ENCODE measurements at places on chromosomes 3 and 15.

DNA sequence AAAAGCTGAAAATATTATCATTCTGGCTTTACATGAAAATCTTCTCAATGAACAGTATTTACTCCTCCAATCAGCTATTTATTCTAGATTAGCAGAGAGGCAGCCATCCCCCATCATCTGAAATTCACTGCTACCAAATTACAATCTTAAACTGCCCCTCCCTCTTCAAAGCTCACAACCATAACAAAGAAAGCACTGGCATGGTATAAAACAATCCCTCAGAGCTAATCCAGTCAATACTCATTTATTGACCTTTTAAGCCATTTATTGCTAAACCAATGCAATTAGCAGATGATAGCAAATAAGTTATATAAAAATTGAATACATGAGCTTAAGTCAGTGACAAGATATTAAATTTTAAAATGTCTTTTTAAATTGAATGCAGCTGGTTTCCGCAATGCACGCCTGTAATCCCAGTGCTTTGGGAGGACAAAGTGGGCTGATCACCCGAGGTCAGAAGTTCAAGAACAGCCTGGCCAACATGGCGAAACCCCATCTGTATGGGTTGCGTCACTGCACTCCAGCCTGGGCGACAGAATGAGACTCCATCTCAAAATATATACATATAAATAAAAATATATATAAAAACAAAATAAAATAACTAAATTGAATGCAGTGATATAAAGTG is 12.1 kb downstream of the SLC4A7 start:
- DNase-seq = no peak

DNA sequence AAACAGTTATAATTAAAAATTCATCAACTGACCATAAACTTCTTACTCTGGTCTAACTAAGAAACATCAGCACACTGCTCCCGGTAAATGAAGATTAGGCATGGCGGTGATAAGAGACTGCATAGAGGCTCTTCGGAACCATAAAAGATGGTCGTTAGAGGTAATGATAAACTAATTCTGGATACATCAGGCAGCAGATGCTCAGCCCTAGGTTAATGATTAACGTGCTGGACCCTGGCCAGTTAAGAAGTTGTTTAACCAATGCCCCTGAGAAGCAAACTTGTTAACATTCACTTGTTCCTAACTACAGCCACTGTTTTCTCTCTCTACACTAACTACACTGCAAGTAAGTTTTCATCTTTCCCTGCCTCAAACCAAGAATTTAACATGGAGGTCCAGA is 111.5 kb downstream of the PDZRN3 start:
- no peak for DNase-seq

GRCh38 chr3:159635047-159635641 is 353.5 kb upstream of the IL12A start:
- no peak for DNase-seq

DNA sequence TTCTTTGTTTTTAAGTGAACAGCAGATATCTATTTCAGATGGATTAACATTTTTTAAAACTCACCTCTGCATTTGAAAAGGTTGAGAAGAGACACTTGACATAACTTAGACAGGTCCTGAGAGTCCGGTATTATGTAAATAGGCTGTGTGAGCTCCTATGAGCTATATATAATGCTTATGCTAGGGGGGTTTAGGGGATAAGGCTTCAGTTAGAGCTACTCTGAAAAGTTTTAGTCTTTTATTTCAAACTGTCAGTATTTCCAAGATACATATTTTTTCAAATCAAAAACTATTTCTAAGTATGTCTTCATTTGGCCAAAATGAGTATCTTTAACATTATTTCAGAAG is 16.9 kb downstream of the SHC4 start:
- DNase-seq = no peak

- DNase-seq = no peak
Observed at GRCh38 chr15:40409366-40409765, 3.8 kb downstream of the IVD start.

DNA sequence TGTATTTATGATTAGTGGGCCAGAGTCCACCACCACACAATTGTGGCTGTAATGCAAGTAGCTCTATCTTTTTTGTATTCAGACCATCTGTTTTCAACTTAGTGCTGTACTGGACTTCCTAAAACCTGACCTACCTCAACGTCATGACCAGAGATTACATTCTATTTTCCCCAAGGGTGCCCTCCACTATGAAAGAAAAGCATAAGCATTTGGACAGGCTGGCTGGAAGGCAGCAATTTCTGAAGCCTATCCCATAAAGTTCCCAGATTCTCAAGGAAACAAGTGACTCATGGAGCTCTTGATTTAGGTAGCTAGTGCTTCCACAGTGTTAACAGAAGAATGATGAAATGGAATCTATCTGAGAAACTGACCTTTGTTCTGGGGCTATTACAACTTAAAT is 75.8 kb downstream of the COL8A1 start:
- DNase-seq = no peak
